ENCODE measurements at places on chromosomes 7 and 10.

DNA sequence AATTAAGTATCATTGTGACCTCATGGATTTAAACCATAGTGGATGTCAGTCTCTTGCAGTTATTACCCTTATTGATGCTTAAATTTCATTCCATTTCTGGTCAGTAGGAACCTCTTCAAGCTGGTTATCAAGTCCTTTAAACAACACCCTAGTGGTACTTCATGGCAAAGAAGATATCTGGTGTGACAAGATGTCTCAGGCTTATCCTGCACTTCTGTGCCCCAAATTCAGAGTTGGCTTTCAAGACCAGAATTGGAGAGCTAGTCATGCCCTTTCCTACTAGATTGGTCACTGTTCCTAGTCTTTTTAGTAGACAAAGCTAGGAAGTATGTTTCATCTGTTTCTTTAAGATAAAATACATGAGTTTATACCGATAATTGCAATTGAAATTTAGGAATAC lies 54.9 kb downstream of the KMT2E start:
- DNase-seq = no peak

DNA sequence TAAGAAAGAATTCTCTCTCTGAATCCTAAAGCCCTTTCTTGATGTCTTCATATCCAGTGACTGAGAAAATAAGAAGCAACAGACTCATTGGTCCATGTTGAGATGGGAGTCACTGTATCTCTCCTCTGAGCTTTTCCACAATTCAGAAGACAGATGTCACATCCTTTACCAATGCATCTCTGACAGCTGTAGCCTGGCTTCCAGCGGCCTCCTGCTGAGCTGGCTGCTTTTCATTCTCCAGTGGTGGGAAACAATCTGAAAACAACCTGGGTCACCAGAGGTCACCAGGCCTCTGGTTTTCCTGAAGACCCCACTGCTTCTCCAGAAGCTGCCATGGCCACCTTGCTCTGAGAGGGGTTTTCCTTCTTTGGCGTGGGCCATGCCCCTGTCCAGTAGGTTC lies 18.3 kb upstream of the RPA3 start:
- DNase-seq = no peak

- no peak for DNase-seq
Measured at GRCh38 chr10:21529032-21529910, 3.8 kb upstream of the SKIDA1 start.

GRCh38 chr7:16926283-16926682 lies 44.5 kb upstream of the AGR3 start:
- DNase-seq = no peak

- no peak for DNase-seq
Measured at GRCh38 chr7:25853314-25853713, 298.7 kb upstream of the NFE2L3 start.

DNA sequence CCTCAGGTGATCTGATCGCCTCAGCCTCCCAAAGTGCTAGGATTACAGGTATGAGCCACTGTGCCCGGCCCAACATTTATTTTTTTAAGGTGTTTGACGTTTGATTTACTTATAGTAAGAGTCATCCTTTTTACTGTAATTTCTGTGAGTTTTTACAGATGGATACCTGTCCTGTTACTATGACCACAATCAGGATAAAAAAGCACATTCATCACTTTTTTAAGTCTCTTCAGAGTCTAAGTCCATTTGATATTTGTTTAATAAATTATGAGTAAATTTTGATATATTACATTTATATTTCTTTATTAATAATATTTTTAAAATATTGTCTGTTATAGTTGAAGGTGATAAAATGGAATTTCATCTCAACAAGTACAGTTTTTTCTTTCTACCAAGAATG lies 300.5 kb upstream of the KAT6B start:
- no peak for DNase-seq

Measured in stimulated activated CD4-positive, alpha-beta T cell treated with anti-CD3 and anti-CD28 coated beads, Interleukin-2, amount 100 ng/mL, for 24 hours (primary cell).